MV-4-11 (cell line): ENCODE measurements at places on chromosomes 1 and 21.
A peak's percentile ranks its signal among the peaks of the same experiment; 100 is the strongest.

DNA sequence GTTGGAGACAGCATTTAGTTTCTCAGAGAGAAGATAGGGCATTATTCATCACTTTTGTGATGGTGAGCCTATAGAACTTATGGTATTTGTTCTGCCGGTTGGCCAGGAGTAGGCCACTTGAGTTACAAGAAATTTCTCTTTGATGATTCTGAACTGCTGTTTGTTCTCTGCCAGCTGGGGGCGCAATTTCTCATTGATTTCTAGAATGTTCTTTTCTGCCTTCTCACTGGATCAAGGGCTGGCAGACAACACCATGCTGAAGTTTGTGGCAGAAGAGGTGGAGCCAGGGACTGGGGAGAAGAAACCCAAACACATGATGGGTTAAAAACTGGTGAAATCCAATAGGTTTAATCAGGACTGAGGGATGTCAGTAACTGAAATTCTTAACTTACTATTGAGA, 360.6 kb downstream of the FAM72C start:
- DNase-seq: no peak

GRCh38 chr1:225428881-225429455, 1.1 kb upstream of the LBR start:
- peak; percentile 93 for DNase-seq

- peak; percentile 39 for DNase-seq
Observed at GRCh38 chr1:117093870-117094621, 27.5 kb downstream of the TRIM45 start.

DNA sequence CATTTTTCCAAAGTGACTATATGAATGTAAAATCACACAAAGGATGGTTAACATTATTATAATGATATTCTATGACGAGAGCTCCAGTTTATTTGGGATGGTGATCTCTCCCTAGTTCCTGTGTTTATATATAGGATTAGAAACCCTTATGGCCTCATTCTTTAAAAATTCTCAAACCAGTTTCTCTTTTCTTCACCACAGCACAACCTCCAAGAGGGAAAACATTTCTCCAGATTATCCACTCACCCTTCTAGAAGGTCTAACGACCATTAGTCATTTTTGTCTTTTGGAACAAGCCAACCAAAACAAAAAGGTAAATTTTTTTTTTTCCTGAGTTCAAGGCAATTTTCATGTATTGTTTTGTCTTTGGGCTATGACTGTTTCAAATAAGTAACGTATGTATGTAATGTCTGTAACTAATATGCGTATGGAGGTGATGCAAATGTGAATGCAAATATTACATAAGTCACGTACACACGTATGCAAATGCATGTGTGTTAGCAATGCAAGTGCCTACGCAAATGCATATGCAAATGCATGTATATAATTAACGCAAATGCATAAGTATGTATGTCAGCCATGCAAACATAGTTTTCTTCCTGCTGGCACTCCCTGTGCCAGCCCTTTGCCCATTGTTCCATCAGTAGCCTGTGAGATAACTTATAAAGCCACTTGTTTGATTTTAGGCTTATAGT, 72.5 kb upstream of the MORC3 start:
- DNase-seq: no peak

DNA sequence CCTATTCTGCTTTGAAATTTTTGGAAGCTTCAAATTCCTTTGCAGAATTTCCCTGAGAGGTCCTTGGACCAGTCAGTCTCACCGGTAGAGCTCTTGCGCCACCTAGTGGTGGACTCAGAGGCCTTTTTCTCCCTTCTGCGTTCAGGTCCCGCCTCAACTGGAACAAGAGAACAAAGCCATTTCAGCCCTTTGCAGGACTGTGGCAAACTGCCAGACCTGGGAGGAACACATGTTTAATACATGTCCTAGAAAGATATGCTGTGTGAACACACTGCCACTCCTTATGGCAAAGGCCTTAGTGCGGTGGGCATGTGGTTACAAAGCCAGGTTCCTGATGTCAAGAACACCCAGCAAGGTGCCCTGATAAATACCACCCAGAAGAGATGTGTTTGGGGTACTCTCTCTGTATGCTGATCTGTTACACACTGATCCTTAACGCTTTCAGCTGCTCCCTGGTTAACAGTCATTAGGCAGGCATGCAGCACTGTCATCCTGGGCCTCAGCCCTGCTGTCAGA, 82.2 kb upstream of the SSX2IP start:
- peak; percentile 57 for DNase-seq
